Fibroblast of skin of scalp (primary cell): ENCODE measurements at places on chromosomes 7 and 10.

DNA sequence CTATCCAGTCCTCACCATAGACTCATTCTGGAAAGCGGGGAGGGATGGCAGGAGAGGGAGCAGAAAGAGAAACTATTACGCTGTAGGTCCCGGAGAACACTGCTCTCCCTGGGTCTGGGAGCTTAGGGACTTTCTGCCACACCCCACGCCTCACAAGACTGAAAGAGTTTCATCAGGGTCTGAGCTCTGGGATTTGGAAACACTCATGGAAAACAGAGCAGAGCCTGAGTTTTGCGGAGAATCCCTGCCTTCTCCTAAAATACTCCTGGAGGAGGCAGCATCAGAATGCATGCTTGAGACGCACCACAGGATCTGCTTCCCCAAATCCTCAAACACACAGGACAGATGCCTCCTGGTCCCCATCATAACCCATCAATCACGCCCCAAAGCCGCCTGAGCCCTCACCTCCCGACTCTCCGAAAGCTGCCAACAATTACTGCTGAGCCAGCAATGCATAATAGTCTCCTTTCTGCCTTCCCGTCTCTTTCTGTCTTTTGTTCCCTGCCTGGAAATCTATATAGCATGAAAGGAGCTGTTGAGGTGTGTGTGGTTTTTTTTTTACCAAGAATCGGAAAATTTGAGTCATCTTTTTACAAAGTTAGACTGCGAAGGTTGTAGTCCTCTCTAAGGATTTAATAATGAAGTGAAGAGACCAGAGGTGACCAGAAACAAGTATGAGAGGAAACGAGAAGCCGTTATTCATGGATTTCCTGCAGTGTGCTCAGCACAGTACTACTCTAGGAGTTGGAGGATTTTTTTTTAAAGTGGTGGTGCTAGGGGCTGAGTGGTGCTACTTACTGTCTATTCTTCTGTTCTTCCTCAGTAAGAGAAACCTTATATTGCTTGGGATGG, 37.7 kb downstream of the ASB13 start:
- peak; percentile 42 for DNase-seq

DNA sequence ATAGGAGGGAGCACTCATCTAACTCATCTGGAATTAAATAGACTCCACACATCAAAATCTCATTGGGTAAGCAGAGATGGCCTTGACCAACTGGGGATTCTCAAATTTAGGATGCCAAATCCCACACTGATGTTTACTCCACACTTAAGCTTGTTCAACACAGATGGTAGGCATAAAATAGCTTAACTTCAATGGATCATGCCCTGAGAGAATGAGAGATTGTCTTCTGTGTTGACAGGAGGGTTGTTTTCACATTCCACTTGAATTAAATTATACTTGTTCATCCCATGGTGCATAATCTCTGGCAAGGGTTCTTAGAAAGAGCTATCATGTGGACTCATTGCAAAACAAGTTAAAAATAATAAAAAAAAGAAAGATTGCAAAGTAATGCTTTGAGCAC, 391.4 kb downstream of the PLXDC2 start:
- DNase-seq: no peak

- DNase-seq: peak; percentile 30
Measured at GRCh38 chr7:21253740-21254687, 173.9 kb upstream of the SP4 start.

- no peak for DNase-seq
Measured at GRCh38 chr7:5286933-5287332, 4.2 kb downstream of the SLC29A4 start.

- no peak for DNase-seq
Measured at GRCh38 chr10:4101918-4102654, 317.1 kb upstream of the KLF6 start.

- peak; percentile 1 for DNase-seq
Measured at GRCh38 chr10:121368347-121369025, 229.8 kb downstream of the FGFR2 start.

GRCh38 chr7:94249631-94250030, 145.1 kb upstream of the COL1A2 start:
- DNase-seq: no peak

DNA sequence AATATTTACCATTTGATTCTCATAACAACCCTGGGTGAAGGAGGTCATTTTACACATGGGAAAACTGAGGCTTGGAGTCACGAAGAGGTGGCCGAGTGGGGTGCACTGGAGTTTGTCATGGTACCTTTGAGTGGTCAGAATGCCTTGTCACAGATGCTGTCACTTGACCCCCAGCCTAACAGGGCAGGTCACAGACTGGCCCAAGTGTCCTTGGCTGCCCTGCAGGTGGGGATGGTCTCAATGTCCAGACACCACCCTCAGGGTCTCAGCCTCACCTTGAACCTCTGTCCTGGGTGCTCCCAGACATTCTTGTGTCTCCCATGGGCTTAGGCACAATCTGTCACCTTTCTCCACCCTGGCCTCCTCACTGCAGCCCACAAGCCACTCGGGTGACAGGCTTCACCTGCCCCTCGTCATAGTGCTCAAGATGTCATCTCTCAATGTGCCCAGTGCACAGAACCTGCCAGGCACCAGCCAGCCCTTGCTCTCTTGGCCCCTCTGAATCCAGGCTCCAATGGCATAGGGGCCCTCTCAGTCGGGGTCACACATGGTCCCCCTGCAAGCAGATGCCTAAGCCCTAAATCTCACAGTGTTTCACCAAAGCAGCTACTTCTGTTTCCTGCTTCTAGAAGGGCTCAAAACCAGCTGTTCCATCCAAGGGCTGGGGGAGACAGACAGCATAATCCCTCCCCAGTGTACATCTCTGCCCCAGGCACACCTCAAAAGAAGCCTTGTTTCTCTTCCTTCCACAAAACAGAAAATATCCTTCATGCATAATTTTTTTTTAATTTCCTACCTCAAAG, 76.8 kb upstream of the NANOS1 start:
- DNase-seq: no peak

GRCh38 chr10:6680735-6681134, 100.7 kb upstream of the PRKCQ start:
- no peak for DNase-seq

DNA sequence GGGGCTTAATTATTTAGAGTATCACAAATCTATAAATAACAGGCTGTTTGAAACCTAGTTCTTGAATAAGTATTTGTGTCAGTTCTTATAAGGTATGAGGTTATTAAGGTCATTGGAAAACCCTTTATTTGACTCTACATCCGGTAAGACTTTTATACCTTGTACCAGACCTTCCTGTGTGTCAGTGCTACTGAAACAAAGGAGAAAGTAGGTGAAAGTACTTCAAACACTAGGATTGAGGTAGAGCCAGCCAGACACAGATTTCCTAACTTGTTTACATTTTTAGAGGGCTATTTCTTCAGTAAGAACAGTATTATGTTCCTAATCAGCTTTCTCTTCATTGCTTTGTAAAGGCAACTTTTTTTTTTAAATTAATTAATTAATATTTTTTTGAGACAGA, 93.9 kb downstream of the ZNRF2 start:
- no peak for DNase-seq

GRCh38 chr10:29835055-29835454, 200.3 kb upstream of the SVIL start:
- DNase-seq: peak; percentile 7

- peak; percentile 60 for DNase-seq
Measured at GRCh38 chr10:921471-922414, 9.8 kb downstream of the LARP4B start.
